Fibroblast of lung (primary cell): ENCODE measurements at places on chromosomes 6 and 20. TPM values are rescaled to one million over a fixed set of nuclear protein-coding genes. Genes with fewer than 3 reads are reported as not detected.

PEX7 gene
- 8.7 and 18.0 TPM in 2 replicates for total RNA-seq

ABHD16B gene
- total RNA-seq, result not detected in 2 replicates

CST4 gene
- total RNA-seq, result 0.17 TPM in 1 of 2 replicates, not detected in the other

CD40 gene
- 2.3 and 3.1 TPM in 2 replicates for total RNA-seq

FOXQ1 gene
- 2.0 and 2.1 TPM in 2 replicates for total RNA-seq

AVP gene
- total RNA-seq, result not detected in 2 replicates

PAX1 gene
- total RNA-seq, result not detected in 2 replicates

BPIFB1 gene
- not detected in 2 replicates for total RNA-seq

OR2H1 gene
- not detected in 2 replicates for total RNA-seq

SNAP25 gene
- 1.5 and 4.5 TPM in 2 replicates for total RNA-seq

SMOC2 gene
- total RNA-seq, result under 0.01 TPM in 1 of 2 replicates, not detected in the other

CRIP3 gene
- total RNA-seq, result 0.26 TPM in 1 of 2 replicates, not detected in the other
